ENCODE measurements at places on chromosomes 2 and 18.

DNA sequence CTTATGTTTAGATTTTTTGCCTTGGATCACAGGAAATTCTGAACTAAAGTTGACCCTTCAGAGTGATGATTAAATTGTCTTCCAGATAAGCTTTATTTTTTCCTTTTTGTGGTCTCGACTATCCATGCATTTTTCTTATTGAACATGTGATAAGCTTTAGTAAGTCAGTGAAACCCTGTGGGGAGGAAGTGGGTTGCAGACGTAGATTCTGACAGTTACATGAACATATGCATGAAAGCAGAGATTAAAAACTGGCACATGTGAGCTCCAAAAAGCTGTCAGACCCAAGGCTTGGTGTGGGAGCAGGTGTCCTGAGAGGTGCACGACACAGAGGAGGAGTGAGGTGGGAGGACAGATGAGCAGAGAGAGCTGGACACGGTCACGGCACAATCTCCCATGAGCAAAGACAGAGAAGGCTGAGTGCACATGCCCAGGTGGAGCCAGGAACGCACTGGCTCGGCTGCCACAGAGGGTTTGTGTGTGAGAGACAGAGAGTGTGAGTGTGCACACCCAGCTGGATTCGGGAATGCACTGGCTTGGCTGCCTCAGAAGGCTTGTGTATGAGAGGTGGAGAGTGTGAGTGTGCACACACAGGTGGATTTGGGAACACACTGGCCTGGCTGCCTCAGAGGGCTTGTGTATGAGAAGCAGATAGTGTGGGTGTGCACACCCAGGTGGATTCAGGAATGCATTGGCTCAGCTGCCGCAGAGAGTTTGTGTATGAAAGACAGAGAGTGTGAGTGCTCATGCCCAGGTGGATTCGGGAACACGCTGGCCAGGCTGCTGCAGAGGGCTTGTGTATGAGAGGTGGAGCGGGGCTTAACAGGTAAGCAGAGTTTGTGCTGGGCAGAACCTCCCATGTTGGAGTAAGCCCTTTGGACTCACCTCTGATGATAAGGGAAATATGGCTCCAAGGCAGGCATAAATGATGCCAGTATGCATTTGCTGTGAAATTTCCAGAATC is 849.1 kb upstream of the SALL3 start:
- DNase-seq, result no peak

- no peak for DNase-seq
Observed at GRCh38 chr2:81672923-81673322, 1368.4 kb upstream of the LRRTM1 start.

GRCh38 chr2:84631047-84631446 is 114.7 kb downstream of the DNAH6 start:
- DNase-seq, result peak; percentile 0

DNA sequence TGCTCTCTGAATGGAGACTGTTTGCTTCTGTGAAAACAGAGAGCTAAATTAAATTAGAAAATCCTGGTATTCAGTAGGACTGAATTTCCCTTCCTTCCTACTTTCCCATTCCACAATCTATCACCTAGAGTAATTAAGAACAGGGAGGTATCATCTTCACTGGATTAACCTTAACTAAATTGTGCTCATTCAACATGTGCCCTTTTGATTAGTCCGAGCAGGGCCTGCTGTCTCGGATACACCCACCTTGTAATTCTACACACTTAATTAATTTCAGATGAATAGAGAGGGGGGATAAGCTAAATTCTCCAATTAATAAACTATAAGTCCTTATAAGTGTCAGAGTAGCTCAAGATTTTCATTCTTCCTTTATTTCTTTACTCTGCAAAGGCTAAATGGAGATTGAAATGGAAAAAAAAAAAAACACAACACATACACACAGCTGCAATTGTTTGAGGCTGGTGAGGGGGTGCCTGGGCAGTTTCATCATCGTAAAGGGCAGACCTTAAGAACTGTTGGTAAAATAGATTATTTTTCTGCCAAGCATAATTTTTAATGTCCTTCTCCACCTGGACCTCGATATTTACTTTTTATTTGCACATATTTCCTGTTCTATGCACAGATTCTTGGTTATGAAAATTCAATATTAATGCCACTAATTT is 157.1 kb upstream of the SIX2 start:
- peak; percentile 34 for DNase-seq

DNA sequence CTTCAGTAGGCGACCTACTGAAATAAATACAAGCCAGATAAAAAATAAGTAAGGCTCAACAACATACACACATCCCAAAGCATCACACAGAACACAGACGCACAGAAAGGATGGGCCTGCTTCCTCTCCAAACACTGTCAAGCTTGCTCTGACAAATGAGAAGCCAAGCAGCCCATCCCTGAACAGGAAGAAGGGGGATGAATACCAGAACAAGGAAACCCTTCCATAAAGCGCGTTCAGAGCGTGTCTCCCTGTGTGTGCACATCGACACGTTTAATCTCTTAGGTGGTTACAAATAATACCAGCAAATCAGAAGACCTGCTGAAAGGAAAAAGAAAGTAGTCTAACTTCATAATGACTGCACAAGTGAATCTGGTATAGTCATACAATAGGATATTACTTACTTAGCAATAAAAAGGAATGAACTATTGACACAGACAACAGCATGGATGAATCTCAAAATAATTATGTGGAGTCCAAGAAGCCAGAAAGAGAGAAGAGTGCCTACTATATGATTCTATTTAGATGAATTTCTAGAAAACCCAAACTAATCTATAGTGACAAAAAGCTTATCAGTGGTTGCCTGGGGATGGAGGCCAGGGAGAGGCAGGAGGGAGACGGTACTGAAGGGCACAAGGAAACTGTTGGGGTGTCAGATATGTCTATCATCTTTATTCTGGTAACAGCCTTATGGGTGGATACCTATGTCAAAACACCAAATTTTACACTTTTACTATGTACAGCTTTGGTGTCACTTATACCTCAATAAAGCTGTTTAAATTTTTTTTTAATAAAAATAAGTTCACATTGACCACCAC is 26.8 kb downstream of the MBOAT2 start:
- DNase-seq, result no peak

DNA sequence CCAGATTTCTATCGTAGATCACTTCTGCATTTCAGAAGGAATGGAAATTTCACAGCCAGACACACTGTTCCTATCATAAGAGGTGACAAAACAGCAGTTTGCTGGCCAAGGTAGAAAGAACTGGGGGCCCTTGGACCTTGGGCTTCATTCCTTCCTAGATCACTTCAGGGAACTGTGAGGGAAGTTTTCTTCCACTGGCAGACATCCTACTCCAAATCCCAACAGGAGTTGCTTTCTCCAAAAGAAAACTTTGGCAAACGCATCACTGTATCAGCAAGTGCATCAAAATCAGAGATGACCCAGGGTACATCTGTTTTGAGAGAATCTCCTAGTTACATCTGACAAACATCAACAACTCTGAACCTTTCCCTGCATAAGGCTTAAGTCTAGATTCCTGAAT is 348.4 kb upstream of the KLHL29 start:
- DNase-seq, result no peak

- no peak for DNase-seq
Observed at GRCh38 chr2:60544954-60545560, 8.4 kb downstream of the BCL11A start.

GRCh38 chr2:183283209-183283608 is 159.0 kb downstream of the NUP35 start:
- DNase-seq, result no peak

GRCh38 chr2:99653433-99653832 is 163.6 kb upstream of the REV1 start:
- no peak for DNase-seq

DNA sequence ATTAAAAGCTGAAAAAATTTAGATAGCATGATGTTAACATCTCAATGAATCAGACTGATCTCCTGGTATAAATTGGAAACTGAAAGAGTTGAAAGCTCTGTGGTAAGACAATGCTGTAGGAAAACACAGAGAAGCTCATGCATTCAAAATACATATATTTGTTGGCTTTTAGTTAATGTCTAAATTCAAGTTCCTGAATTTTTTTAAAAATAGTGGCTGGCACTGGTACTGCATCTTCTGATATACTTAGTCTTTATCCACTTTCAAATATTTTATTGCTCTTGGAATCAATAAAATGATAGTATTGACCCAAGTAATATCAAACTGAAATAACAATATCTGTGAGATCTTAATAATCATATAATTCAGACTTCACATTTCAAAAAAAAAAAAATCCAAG is 151.4 kb upstream of the FIGN start:
- DNase-seq, result no peak

- DNase-seq, result no peak
Observed at GRCh38 chr2:225113371-225114015, 71.2 kb upstream of the DOCK10 start.

DNA sequence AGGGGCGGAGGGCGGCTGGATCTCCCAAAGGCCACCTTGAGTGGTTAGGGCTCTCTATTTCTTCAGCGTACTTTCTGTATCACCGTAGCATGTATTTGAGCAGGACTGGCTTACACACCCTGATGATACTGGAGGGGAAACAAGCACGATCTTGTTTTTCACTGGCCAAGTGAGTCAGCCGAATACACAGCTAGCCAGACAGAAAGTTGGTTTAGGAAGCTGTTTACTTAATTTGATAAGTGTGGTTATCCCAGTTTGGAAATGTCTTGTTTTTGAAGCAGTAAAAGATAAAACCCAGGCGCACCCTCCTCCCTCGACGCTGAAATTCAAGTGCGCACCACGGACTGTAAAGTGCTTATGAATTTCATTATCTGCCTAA is 582 bp downstream of the RIOK3 start:
- DNase-seq, result no peak

DNA sequence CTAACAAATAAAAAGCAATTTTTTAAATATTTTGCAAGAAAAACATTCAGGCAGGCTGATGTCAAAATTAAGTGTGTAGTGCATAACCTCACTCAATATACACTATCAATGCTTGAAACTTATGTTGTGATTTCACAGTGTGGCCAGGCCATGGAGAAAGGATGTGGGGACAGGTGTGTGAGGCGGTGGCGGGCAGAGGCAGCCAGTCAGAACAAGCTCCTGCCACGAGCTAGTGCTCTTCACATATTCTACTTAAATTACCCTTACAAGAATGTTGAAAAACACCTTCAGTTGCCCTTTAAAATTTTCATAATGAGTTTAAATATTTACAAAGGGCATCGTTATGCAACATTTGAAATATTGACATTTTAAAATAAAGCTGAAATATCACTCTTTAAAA is 43.2 kb downstream of the CYB5A start:
- no peak for DNase-seq
